ENCODE measurements at places on chromosomes 5 and 9.

DNA sequence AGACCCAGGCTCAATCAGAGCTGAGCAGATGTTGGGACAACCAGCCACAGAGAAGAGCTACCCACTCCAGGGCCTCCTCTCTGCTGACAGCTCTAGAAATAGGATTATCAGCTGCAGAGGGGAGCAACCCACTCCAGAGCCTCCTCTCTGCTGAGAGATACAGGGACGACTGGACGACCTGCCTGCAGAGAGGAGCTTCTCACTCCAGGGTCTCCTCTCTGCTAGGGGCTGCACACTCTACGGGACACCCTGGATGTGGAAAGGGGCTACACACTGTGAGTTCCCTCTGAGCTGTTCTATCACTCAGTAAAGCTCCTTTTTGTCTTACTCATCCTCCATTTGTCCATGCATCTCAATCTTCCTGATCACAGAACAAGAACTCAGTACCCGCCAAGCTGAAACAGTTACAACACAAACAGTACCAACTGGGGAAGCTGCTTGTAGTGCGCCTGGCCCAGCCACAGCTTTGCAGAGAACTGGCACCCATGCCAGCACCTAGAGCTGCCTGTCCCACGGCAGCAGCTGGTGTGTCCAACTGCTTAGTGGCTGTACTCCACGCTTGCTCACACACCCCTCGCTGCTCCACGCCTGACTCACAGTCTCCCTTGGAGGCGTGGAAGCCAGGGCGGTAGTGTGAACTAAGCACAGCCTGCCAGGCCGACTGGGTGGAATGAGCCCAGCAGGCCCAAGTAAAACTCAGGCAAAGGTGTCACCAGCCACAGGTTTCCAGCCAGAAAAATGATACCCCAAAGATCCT, 56.8 kb downstream of the PRELID2 start:
- no peak for DNase-seq

DNA sequence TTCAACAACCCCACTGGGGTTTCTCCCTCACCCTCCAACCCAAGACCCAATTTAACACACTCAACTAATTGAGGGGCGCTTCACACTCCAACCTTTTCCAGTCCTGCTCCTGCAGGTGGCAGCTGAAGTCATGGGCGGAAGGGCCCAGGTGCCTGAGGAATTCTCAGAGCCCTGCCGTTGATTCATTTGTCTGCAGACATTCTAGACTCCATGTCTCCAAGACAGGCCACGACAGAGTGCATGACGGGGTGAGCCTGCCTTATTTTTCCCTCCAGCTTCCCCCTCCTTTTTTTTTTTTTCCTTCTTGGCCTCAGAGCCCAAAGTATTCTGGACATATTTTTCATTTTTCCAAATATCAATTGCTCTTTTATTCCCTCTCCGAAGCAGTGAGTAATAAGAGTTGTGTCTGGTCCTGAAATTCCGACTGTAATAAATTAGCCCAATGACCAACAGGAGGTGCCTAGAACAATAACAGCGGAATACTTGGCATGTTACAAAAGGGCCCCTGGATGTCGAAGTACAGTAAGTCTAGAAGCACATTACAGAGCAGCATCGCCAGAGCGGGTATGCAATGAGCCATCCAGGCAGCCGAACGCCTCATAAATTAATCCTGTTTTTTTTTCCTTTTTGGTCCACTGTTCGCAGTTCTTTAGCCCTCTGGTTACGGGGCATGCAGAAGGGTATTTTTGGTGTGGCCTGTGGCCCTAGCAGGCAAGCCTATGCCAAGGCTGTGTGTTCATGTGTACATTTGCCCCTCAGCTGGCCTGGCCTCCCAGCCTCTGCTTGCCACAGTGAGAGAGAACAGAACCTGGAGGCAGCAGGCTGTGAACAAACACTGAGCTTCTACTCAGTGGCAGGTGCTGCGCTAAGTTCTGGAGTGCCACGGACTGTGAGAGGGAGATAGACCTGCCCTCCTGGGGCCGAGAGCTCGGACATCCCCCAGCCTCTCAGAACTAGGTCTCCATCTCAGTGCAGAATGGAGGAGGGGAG, 8.6 kb upstream of the SMIM23 start:
- no peak for DNase-seq

GRCh38 chr5:115296124-115297022, at the start of gene CCDC112:
Gene CCDC112 (minus strand): TSS chr5:115296654. CDS start chr5:115296543, 111 bp downstream.
- peak; percentile 68 for DNase-seq

DNA sequence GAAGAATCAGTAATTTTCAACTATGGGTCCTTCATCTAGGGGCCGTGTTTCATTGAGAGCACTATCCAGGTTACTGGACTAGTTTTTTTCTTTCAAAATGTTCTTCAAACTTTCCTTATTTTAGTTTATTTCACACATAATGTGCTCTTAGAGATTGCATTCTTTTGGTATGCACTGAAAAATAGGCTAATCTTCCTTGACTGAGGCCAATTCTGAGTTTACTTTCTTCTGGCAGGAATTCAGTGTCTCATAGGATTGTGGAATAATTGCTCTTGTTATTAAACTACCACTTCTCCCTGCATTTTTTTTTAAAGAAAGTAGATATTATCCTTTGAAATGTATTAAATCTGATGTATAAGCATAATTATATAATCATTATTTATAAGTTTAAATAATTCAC, 624.5 kb downstream of the RAB3C start:
- DNase-seq: no peak

- DNase-seq: no peak
These were observed 47.4 kb downstream of the VAV2 start for GRCh38 chr9:133944746-133945135.

- no peak for DNase-seq
These were observed 26.2 kb downstream of the GOLPH3 start for GRCh38 chr5:32147959-32148358.

- DNase-seq: no peak
These were observed 29.7 kb downstream of the LARP1 start for GRCh38 chr5:154784856-154785255.

DNA sequence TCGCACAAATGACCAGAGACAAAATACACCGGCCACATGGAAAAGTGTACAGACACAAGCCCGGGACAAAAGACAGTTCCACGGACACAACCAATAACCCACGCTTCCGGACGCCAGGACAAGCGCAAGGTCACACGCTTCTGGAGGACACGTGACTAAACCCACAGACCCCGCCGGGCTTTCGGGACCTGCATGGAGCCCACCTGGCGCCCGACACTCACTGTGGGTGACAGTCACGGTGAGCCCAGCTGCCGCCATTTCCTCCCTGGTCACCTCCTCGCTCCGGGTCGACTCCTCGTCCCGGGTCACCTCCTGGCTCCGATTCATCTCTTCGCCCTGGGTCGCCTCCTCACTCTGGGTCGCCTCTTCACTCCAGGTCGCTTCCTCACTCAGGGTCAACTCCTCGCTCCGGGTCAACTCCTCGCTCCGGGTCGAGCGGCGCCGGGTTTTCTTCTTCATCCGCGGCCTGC, 470 bp downstream of the BAG1 start:
- DNase-seq: peak; percentile 18

DNA sequence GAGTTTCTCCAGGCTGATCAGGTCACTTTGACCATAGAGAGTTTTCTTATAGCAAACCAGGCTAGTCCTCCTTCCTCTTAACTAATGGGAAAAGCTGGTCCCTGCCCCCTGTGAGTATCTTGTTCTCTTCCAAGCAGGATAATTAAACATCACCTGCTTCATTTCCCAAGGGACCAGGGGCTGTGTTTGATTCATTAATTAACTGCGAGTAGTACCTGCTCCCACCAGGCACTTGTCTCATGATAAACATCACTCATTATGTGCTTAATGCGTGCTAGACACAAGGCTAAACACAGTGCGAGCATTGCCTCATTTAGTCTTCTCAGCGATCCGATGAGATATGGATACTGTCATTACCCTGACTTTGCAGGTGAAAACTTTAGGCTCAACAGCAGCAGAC, 1.7 kb upstream of the FAM163B start:
- no peak for DNase-seq

DNA sequence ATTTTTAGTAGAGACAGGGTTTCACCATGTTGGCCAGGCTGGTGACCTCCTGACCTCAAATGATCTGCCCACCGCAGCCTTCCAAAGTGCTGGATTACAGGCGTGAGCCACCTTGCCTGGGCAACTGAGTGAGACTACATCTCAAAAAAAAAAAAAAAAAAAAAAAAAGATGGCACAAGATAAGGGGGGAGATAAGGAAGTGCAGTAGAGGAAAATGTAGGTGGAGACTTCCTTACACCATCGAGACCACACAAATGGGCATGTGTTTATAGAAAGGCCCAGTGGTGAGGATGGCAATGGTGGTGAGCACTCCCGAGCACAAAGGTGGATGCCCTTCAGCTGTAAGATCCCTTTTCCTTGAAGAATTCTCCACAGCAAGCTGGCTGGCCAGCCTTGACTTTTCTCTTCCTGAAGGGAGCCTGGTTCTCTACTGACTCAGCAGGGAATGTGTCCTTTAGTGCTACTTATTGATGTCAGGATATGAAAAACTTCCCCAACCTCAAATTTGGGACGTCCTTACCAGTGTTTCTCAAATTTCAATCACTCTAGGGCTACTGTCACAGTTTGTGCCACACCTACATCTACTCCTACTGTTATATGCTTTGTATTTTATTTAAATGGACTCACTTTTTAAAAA, 28.2 kb downstream of the ERGIC1 start:
- no peak for DNase-seq

- peak; percentile 32 for DNase-seq
These were observed 104.1 kb downstream of the TTLL11 start for GRCh38 chr9:121989010-121989409.

GRCh38 chr5:114363837-114364236, 2.0 kb downstream of the KCNN2 start:
- no peak for DNase-seq

DNA sequence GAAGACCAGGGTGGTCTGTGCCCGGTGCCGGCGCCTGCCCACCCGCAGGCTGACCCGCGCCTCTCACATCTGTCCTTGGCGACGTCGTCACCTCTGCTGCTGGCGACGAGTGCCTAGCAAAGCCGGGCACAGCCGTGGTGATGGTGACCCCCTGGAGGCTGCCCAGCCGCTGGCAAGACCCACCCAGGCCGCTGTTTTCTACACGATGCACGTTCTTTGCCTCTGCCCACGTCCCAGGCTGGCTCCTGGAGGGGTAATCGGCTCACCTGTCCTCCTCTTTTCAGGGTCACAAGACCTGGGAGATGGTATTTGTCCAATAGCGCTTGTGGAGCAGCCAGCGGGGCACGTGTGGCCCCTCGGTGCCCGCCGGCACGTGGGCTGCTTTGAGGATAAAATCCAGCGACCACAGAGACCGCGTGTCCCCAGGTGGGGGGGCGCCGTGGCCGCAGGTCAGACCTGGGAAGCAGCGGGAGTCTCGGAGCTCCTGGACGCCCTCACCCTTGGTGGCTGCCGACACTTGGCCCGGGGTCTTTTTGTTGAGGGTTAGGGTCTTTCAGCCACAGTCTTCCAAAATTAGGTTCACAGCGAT, 29.5 kb downstream of the SLC9A3 start:
- DNase-seq: no peak

DNA sequence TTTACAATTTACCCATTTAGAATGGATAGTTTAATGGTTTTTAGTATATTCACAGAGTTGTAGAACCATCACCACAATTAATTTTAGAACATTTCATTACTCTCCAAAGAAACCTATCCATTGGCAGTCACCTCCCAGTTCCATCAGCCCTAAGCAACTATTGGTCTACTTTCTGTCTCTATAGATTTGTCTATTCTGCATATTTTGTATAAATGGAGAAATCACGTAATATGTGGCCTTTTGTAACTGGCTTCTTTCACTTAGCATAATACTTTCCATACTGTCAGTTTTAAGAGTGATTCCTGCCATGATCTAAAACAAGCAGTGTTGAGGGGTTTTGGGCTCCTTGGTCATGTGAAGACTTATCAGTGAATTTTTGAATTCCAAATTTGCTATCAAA, 12.7 kb downstream of the OCLN start:
- DNase-seq: no peak

DNA sequence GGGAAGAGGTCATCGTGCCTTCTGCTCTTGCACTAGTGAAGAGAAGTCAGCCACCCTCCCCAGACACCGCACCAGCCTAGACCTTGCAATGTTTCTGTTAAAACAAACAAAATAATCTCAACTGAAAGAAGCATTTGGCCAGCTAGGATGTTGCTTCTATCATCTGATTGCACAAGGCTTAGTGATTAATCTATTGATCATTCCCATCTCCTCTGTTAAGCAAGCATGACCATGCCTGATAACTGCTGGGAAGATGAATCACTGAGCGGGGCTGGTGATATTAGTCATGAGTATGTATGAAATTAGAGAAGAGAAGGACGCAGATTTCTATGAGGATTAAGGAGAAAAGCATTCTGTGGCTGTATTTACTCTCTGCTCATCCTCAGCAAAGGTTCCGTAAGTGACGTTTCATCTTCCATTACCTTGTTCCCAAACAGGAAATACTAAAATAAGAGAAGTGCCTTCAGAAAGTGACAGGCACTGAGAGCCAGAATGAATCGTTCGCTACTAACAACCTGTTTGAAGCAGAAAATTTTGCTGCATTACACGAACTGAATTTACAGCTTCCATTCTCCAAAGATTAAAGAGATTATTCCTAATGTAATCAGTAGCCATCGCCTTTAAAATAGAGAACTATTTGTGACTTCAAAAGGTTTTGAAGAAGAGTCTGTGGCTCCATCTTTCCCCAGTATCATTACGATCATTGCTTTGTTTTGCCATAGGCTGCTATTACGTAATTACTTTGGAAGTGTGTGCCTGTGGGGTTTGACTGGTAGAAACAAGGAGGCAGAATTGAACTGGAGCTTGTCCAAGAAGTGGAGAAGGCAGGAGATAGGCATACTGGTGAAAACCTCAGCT, 219.1 kb downstream of the MED10 start:
- DNase-seq: peak; percentile 84

- DNase-seq: peak; percentile 8
These were observed 7.9 kb downstream of the ELOVL7 start for GRCh38 chr5:60836131-60836530.

- DNase-seq: peak; percentile 98
These were observed 595 bp downstream of the PDLIM7 start for GRCh38 chr5:177496727-177497291.

GRCh38 chr5:108543486-108543885, 161.6 kb upstream of the FBXL17 start:
- DNase-seq: no peak

- no peak for DNase-seq
These were observed 8.5 kb downstream of the GRHPR start for GRCh38 chr9:37430841-37431597.

DNA sequence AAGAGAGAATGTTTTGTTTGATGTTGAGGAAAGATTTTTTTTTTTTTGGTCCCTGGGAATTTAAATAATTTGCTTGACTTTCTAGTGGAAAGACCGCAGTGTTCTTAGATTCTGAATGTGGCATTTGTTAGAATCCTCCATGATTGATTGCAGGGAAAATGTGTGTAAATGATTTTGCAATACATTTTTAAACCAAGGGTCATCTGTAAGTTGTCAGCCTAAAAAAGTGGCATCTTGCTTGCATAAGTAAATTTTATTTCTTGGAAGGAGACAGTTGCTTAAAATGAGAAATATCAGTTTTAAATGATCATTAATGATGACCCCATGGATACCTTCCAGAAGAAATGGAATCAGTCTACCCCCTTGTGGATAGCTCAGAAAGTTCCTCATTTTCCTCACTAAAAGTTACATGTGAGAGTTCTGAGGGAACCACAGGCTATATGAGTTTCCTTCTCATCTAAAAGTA, 105.1 kb upstream of the SLC25A48 start:
- DNase-seq: no peak

All from fibroblast of skin of back (primary cell).